ENCODE measurements at places on chromosomes 5 and 9.

GRCh38 chr9:419571-420171 lies 205.0 kb downstream of the DOCK8 start:
- no peak for DNase-seq

DNA sequence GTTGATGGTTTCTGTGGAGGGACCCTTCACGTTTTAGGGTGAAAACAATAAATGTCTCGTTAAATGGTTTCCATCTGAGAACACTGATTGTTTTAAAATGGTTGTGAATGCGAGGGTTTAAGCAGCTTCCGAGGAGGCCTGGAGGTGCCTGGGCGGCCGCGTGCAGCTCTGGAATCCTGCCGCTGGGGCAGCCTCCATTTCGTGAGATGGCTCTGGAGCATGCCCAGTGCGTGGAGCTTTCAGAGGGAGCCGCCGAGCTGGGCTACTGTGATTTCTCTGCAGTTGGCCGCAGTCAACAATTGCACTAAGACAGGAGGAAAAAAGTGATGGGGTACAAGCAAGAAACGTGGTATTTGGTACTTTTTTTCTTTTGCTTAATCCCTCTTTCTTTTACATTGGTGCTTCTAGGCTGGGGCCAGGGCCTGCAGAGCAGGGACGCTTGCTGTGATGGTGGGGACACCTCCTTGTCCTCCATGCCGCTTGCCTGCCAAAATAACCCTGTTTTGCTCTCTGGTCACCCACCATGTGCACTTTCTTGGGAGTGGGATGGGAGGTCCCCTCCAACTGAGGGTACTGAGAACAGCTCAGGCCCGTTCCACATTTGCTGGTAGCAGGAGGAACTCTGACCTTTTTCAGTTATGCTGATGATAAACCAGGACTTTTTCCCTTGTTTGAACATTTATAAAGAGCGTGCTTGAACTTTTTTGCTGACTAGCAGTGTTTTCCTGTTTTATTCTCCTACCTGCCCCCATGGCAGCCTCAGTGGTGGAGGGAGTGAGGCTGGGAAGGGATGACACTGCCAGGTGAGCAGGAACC lies 47.1 kb downstream of the EHMT1 start:
- DNase-seq: no peak

DNA sequence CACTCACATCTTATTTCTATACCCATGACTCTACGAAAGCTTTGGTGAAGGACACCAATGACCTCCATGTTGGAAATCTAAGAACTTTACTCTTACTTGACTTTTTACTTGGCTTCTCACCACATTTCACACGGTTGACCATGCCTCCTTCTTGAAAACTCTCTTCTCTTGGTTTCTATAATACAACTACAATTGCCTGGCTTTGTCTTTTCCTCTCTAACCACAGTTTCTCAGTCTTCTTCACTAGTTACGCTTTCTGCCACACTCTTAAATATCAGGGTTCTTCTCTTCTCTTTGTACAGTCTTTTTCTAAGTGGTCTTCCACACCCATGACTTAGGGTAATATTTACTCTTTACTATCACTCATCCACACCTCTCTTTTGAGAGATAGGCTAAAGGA lies 2079.8 kb upstream of the WWC1 start:
- no peak for DNase-seq

- DNase-seq: no peak
These were observed 185.2 kb downstream of the GADD45G start for GRCh38 chr9:89789922-89790510.

GRCh38 chr9:94811074-94811473 lies 84.6 kb downstream of the AOPEP start:
- DNase-seq: no peak

GRCh38 chr5:17828681-17829080 lies 194.4 kb downstream of the TAF11L14 start:
- DNase-seq: no peak

- peak; percentile 92 for DNase-seq
These were observed 1.1 kb upstream of the NTRK2 start for GRCh38 chr9:84668196-84669012.

GRCh38 chr5:21810737-21811316 lies 1042.3 kb downstream of the CDH12 start:
- no peak for DNase-seq

- DNase-seq: no peak
These were observed 116.0 kb downstream of the FGF1 start for GRCh38 chr5:142569905-142570304.

DNA sequence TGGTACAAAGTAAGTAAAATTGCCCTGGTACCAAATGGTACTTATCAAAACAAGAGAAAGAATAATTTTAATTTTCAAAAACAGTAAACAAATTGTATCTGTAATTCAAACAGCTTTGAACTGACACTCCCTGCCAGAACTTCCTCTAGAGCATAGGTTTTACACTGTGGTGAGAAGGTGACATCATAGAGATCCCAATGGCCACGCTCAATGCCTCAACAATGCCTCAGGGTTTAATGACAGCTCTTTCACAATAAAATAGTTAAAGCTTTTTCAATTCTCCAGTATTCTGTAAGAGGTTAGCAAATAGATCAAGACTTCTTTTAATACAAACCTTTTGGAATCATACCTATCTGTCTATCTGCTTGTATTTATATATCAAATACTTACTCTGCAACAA lies 437.1 kb downstream of the PRR16 start:
- DNase-seq: no peak

GRCh38 chr5:40389591-40389990 lies 290.1 kb upstream of the PTGER4 start:
- DNase-seq: no peak

- no peak for DNase-seq
These were observed 10.5 kb upstream of the ARAP3 start for GRCh38 chr5:141692533-141692888.

DNA sequence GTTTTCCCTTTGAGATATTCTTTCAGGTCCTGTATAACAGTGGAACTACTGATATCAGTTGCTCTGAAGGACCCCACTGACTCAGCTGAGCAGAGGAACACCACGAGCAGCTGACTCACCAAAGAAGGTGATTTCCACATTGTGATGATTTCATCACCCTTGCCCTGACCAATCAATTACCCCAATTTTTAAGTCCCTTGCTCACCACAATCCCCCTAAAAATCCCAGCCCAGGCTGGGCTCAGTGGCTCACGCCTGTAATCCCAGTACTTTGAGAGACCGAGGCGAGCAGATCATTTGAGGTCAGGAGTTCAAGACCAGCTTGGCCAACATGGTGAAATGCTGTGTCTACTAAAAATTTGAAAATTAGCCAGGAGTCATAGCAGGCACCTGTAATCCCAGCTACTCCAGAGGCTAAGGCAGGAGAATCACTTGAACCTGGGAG lies 125.3 kb upstream of the ABCA1 start:
- peak; percentile 79 for DNase-seq

GRCh38 chr9:84394036-84394435 lies 53.5 kb upstream of the SLC28A3 start:
- no peak for DNase-seq

GRCh38 chr9:70581955-70582350 lies 167.5 kb upstream of the KLF9 start:
- no peak for DNase-seq

GRCh38 chr9:72733895-72734294 lies 212.5 kb downstream of the TMC1 start:
- DNase-seq: no peak

DNA sequence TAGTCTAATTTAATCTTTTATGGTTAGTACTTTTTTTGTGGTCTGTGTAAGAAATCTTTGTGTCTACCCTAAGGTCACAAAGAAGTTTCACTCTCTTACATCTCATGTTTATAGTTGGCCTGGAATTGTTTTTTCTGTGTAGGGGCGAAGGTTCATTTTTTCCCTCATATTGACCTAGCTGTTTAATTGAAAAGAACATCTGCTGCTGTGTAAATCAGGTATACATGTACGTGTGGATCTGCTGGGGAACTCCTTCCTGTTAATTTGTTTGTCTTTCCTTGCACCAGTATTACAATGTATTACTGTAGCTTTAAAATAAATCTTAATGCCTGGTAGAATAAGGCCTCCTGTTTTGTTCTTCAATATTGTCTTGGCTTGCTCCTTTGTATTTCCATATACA lies 37.8 kb downstream of the EXOSC2 start:
- DNase-seq: no peak

DNA sequence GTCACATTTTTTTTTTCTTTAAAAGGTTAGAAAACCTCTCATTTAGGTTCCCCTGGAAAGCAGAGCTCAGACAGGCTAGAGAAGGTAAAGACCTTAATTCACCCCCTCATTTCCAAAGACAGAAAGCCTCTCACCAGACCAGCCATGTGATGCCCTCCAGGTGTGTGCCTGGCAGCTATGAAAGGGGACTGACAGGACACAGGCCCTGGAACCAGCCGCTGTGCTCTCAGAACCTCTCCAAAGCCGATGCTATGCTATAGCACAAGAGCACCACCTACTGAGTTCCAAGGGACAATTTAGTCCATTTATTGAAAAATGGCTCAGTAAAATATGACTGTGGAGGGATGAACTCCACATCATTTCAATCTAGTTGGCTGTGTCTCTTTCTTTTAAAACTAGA lies 48.8 kb downstream of the FANCC start:
- DNase-seq: no peak

- DNase-seq: no peak
These were observed 39.0 kb downstream of the STK10 start for GRCh38 chr5:172149073-172149472.

GRCh38 chr5:73908395-73908794 lies 282.4 kb downstream of the ARHGEF28 start:
- no peak for DNase-seq

GRCh38 chr9:78539904-78540303 lies 243.0 kb downstream of the PSAT1 start:
- DNase-seq: no peak

DNA sequence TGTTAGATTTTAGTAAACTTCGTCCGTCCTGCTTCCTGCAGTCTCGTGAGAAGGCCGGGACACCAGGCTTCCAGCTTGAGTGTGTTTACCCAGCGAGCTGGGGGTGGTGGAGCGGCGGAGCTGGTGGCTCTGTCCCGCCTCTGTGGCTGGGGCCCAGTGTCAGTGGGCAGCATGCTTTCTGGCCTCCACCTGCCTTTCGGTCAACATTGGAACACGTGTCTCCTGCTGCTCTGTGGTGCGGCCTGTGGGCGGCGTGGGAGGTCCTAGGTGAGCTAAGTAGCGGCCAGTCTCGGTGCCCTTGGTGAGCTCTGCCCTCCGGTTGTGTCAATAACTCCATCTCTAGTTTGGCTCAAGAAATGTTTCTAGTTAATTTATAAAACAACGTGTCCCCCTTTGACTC lies 125.9 kb downstream of the GADD45G start:
- no peak for DNase-seq

DNA sequence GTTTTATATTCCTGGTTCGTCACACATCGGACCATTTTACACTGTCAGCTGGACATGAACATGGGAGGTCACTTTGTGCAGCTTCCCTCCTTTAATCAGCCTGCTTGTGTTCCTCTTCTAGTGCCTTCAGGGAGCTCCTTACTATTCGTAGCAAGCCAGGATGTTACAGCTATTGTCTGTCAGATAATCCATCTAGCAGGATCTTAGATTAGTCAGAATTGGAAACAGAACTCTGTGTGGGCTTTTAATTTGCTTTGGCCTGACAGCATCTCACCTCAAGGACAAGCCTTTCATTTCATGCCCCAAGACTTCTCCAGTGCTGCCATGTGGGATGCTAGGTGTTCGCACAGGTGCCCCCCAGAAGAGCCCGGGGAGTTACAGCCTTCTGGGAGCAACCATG lies 30.2 kb upstream of the EPB41L4B start:
- no peak for DNase-seq

- no peak for DNase-seq
These were observed 18.7 kb upstream of the CARNMT1 start for GRCh38 chr9:75046725-75047345.

GRCh38 chr5:176737746-176738636 lies 72.4 kb upstream of the UNC5A start:
- DNase-seq: no peak

DNA sequence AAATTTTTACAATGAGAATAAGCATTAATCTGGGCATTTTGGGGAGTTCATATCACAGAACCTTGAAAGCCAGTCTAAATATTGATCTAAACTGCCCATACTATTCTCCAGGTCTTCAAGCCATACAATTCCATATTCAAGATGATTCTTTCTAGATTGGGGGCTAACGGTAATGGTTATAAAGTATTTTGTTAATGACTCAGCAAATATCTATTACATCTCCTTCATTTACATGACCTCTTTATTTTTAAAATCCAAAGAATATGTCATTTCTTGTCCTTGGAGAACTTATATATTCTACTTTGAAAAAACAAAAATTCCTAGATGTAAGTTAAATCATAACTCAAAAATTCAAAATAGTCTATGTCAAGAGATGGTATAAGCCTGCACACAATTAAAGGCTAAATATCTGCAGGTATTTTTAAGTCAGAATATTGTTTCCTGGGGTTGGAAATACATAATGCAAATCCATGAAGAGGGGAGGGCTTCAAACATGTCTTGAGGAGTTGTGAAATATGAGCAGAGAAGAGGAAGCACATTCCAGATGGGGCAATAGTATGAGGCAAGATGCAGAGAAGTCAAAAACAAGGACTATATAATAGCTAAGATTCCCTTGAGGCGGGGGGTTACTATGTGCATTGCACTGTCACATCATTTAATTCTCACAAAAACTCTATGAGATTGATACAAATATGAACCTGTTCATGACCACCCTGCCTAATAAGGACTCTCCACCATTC lies 526.4 kb downstream of the NR2F1-AS1 start:
- no peak for DNase-seq

- DNase-seq: no peak
These were observed 339.0 kb upstream of the WWC1 start for GRCh38 chr5:167952278-167952995.

DNA sequence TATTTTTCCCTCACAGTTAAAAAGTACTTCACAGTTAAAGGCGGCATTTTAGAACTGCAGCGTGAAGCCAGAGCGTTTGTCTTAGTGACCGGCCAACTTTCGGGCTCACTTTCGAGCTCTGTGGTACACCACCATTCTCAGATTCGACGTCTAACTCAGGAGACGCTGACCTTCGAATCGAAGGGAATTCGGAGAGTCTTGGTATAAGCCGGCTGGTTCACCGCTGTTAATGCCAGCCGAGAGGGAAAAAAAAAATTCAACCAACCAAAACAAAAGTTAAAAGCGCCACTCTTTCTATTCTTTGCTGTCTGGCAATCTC lies 544 bp upstream of the SNX24 start:
- no peak for DNase-seq

DNA sequence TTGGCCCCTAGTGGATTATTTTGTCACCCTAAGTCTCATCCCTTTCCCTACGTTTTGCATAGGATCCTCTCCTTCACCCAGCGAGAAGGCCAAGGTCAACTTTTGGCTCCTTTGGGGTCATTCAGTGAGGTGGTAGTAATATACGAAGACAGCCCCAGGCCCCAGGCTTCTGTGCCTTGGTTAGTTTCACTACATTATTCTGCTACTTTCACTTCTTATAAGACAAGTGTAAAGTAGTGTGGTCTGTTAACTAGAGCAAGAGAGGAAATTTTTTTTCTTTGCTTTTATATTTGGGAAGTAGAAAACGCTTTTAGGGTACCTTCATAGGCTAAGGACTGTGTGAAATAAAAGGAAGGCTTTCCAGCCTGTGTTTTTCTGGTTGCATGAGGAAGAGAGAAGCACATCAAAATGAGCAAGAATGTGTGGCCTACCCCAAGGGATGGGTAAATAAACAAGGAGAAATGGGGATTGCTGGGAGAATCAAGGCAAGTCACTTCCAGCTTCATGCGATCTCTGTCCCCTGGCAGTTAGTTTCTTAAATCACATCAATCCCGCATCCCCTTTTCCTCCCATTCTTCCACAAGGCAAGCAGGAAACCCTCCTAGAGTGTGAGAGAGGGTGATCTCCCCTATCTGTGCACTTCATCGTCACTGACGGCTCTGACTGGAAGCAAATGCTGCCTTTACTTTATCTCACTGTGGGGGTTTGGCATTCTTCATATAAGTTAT lies 677.0 kb upstream of the WWC1 start:
- no peak for DNase-seq

Measured in lower leg skin (tissue), 4 donors.